Renal pelvis (tissue), 12 donors: ENCODE measurements at places on chromosomes 4 and X. TPM values are rescaled to one million over a fixed set of nuclear protein-coding genes. Genes with fewer than 3 reads are reported as not detected.

GRCh38 chr4:174314770-174315169 lies 31.1 kb downstream of the CEP44 start:
- no peak for DNase-seq

DNA sequence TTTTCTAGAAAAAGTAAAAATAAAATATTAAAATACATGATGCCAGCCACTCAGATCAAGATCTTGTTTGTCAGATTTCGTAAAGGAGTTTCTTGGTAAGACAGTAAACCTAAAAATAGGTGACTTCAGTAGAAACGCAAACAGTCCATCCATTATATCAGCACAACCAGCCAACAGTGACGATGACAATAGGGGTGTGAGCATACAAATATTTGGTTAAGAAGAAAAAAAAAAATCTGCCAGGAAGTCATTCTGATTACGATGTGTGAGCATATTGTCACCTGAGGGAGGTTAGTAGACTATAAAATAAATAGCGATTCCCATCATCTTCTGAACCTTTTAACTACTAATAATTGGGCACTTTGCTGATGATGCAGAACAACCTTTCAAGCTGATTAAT lies 37.6 kb downstream of the SLC7A11 start:
- no peak for DNase-seq

DNA sequence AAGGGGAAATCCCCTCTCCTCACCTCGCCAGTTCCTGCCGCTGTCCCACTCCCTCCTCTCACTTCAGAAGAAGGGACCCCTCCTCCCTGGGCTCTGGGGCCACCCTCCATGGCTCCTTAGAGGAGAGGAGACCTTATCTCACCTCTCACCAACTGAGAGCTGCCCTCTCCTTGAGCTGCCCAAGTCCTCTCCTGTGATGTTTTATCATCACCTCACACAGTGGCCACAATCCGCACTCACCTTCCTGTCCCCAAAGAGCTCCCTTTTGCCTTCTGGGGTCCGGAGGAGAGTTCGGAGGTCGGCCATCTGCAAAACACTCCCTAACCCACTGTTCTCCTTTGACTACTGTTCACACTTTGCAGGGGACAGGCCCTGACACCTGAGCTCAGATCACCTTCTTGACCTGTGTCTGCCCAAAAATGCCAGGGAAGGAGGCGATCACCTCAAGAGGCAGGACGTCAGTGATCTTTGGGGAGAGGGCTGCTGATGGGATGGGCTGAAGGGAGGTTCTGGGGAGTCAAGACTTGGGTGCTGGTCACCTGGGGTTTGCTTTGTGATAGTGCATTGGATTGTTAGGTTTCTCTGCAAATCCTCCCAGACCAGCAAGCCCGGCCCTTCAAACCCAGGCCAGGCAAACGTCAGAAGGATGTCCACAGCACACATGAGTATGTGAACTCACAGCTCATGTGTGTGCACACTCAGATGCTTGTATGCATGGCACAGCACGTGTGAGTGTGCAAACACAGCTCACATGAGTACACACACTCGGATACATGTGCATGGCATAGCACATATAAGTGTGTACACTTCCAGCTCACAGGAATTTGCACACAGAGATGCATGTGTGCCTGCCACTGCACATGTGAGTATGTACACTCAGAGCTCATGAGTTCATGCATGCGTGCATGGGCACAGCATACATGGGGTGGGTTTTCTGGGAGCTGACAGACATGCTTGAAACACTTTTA lies 41.8 kb downstream of the HTRA3 start:
- no peak for DNase-seq

DNA sequence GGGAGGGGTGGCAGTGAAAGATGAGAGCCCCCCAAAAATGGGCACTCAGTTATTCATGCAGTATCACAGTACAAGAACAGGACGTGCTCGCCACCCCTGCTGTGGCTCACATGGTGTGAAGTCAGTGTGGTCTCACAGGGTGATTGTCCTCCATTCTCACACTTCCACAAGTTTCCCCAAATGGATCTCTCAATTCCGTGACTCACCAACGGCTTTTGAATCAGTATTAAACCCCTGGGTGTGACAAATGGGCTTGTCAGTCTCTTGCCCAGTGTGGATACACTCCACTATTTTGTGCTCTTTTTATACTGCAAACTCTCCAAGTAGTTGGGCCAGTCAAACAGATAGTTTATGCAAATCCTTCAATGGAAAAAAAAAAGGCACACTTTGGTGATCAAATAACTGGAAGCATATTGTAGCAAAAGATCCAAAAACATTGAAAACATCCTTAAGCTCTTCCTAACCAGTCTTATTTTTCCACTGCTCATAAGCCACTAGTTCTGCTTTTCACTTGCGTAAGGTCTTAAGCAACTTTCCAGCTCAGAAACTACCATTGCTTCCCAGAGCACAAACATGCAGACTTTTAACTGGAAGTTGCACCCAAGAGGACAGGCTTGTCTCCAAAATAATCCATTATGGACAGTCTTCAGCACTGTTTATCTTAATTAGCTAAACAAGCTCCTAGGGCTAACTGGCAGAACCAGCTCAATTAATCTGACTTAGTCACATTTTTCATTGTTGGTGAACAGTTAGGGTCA lies 365.7 kb downstream of the PPP3CA start:
- no peak for DNase-seq

FAM114A1 gene
- polyA plus RNA-seq, result 29.5 TPM
